ENCODE measurements at places on chromosomes 5 and 9.

GRCh38 chr9:4435197-4435596, 55.1 kb upstream of the SLC1A1 start:
- DNase-seq, result no peak

- no peak for DNase-seq
Measured at GRCh38 chr9:13351778-13352386, 72.4 kb upstream of the MPDZ start.

DNA sequence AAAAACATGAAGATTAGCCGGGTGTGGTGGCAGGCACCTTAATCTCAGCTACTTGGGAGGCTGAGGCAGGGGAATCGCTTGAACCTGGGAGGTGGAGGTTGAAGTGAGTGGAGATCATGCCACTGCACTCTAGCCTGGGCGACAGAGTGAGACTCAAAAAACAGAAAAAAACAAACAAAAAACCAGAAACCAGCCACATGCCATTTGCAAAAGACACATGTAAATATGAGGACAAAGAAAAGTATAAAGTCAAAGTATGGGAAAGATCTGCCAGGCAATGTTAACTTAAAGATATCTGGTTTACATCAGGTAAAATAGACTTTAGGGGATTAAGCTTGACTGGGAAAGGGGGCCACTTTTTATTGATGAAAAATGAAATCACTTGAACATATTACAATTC, 90.7 kb downstream of the FNBP1 start:
- no peak for DNase-seq

- no peak for DNase-seq
Measured at GRCh38 chr9:74610523-74611061, 113.5 kb downstream of the RORB start.

- peak; percentile 63 for DNase-seq
Measured at GRCh38 chr5:68216245-68217046, 890 bp downstream of the PIK3R1 start.

GRCh38 chr9:121613009-121613752, 38.3 kb upstream of the DAB2IP start:
- DNase-seq, result no peak

- no peak for DNase-seq
Measured at GRCh38 chr5:26737348-26738265, 300.8 kb downstream of the CDH9 start.

- peak; percentile 98 for DNase-seq
Measured at GRCh38 chr9:20684035-20684874, at the start of gene FOCAD. FOCAD (plus strand) TSS chr9:20684259; CDS start chr9:20715354, 31,095 bp downstream.

DNA sequence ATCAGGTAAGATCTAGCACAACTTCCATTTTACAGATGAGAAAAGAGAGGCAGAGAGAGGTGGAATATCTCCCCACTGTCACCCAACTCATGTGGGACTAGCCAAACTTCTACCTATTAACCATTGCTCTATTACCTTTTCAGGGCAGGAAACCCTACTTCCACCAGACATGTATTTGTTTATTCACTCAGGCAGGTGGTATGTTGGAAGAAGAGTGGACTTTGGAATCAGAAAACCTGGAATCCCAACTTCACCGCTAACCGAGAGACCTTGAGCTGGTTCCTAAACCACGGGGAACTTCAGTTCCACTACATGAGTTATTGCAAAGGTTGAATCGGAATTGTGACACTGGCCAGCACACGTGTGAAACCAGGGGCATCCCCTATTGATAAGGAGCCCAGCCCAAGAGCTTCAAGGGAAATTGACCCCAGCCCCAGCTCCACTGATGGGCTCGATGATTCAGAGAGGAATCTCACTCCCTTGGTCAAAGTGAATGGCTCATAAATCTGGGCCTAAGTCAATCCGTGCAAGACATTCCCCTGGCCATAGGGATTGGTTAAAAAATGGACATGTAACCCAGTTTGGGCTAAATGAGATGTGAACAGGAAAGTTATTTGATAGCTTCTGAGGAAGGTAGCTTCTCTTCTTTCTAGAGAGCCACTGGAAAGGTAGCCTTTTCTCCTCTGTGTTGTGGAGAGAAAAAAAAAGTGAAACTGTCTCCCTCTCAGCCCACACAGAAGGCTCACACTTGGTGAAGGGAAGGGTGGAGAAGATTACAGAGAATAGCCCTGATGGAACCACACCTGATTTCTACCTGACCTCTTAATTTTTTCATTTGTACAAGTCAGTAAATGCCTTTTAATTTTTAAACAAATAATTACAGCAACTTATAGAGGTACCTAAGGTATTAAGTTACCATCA, 5.5 kb upstream of the GLIS3 start:
- DNase-seq, result peak; percentile 77

DNA sequence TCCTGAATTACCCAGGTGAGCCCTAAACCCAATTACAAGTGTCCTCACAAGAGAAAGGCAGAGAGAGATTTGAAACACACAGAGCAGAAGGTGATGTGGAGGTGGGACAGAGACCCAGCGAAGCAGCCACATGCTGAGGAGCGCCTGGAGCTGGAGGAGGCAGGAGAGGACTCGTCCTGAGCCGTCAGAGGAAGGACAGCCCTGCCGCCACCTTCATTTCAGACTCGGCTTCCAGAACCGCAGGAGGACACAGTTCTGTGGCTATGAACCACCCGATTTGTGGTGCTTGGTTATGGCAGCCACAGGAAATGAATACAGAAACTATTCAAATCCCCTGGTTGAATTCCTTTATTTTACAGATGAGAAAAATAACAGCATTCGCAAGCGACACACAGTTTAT, 16.4 kb upstream of the FBP1 start:
- no peak for DNase-seq

- no peak for DNase-seq
Measured at GRCh38 chr9:120524863-120525262, 55.1 kb downstream of the CDK5RAP2 start.

DNA sequence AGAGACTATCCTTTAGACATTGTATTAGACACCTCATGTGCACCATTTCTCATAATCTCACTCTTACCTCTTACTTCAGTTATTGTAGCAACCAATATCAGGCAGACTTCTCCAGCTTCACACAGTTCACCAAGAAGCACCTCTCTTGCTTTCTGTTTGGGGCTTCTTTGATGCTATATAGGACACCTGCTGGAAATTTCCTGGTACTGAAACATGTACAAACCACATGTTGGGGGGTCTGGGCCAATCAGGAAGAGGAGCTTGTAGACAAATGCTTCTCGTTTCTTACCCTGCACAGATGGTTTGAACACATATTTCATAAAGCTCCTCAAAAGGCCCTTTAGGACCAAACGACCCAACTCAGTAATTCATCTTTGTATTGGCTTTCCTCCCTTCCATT, 212.1 kb downstream of the IZUMO3 start:
- DNase-seq, result no peak

- DNase-seq, result peak; percentile 77
Measured at GRCh38 chr5:132837868-132838267, 7.4 kb upstream of the SHROOM1 start.

DNA sequence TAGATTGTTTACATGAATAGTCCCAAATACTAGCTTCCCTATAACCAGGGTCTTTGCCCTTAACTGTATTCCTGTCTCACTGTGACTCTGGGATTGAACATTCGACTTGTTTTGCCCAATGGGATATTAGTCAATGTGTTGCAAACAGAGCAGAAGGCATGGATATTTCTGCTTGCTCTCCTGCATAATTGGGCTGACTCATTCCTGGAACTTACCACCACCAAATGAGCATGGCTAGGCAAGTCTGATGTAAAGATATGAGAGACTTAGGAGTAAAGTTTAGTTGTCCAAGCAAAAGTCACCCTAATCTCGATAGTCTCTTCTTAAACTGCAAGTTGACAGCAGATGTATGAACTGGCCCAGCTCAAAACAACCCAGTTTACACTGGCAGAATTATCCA, 273.5 kb upstream of the CCNG1 start:
- DNase-seq, result no peak

DNA sequence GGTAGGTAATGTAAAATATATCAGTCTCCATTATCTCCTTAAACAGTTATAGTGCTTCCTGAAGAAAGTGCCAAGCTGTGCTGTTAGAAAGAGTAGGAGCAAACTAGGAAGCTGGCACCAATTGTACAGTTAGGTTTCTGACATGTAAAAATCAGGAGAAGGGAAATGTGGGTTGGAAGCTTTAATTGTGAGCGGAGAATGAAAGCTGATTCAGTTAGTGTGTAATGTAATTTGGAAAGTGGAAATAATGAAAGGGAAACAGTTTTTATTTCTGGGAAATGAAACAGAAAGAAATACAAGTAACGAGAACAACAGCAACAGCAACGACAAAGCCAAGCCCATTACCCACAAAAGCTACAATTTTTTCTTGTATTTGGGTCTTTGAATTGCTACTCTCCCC, 48.8 kb upstream of the JAK2 start:
- DNase-seq, result no peak

GRCh38 chr9:131104016-131104740, 7.8 kb downstream of the AIF1L start:
- DNase-seq, result no peak

DNA sequence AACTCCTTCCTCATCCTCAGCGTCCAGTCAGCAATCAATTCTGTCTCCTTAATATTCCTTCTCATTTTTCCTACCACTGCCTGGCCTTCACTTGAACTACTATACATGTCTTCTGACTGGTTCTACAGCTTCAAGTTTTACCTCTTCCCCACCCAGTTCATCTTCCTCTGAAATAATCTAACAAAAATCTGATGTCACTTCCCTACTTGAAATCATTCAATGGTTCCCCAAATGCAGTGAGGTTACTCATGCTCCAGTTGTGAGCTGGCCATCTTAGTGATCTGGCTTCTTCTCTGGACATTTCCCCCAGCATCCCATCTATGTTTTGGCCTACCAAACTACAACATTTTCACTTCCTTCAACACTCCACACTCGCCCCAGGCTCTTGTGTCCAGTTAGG, 14.9 kb upstream of the TMEM267 start:
- DNase-seq, result no peak

- DNase-seq, result no peak
Measured at GRCh38 chr5:108528655-108529054, 146.8 kb upstream of the FBXL17 start.

GRCh38 chr5:124902097-124902821, 155.8 kb upstream of the ZNF608 start:
- DNase-seq, result no peak

DNA sequence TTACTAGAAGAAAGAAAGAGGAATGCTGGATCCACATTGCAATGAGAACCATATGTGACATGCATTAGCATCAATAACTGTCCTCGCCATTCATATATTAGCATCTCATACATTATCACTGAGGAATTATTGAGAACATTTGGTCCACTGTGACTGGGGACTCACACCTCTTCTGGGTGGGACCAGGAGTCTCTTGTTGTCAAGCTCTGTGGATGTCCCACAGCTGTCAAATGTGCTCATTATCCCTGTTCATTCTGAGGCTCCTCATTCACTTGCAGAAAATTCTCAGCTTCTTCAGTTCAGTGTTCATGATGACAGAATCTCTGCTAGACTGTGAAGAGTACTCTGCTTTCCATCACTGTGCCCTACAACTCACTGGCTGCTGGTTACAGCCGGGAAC, 109.4 kb downstream of the PJA2 start:
- no peak for DNase-seq

- no peak for DNase-seq
Measured at GRCh38 chr5:107074996-107075395, 595.7 kb downstream of the EFNA5 start.

DNA sequence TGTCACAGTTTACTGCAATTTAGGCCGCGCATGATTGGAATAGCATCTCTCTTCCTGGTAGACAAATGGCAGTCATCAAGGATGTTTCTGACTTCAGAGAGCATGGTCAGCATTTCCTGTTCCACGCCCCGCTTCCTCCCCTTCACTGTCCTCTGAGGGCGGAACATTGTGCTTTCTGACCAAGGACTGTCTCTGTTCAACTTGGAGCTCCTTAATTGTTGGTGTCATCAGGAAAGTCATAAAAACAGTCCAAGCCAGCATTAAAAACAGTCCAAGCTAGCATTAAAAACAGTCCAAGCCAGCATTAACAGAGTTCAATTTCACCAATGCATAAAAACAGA, 301.3 kb upstream of the IRX4 start:
- peak; percentile 24 for DNase-seq

DNA sequence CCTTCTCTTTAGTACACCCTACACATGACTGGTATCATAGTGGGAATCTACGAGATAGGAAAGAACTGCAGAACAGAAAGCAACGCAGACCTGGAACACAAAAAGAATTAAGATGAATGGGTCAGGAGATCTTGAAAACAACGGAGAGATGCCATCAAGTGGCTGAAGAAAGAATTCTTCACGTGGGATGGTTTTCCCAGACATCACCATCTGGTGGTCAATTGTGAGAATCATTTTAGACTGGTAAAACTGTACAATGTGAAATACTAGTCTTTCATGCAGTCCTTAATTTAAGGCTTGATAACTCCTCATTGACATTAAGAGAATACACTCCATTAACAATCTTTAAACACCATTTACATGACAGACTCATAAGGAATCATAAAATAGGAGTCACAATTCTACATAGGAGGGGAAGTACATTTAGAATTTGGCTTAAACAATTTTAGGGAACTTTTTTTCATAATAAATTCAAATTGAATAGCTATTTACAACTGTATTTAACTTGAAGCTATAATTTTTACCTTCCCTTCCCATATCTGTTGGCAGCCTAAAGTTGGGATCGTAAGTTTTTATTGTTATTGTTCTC, 128.4 kb upstream of the TRPM3 start:
- no peak for DNase-seq

DNA sequence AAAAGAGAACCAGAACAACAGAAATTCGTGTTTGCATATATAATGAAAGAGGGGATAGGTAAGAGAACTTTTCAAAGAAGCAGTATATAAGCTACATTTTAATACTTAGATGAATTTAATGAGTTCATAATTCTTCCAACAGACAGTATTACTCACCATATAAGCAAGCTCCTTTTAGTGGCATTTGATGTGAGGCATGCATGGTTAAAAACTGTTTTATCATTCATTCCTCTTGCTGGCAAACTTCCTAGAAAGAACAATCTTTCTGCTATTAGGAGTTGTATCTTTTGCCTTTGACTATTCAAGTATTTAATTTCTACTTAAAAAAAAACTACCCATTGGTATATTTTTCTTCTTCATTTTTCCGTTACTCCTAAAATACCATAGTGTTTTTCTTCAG, 65.7 kb upstream of the EIF4EBP3 start:
- no peak for DNase-seq

DNA sequence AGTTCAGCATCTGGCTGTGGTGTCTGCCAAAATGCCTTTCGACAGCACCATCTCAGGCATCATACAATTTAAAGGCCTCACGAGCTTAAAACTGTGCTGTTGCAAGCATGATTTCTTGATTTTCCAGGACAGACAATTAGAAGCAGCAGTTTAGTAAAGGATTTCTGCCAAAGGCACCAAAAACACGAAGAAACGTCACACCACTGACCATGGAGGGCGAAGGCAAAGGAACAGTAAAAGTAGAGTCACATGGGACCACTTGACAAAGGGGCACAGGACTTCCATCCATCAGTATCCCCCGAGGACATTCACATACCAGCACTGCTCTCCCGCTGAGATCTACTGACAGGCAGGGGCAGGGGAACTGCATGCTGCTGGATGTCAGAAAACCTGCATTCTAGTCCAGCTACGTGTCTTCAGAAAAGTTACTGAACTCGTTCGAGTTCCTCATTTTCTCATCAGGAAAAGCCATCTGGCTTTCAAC, 70.4 kb upstream of the FBXW11 start:
- no peak for DNase-seq
